ENCODE measurements at places on chromosomes 2 and 18.

DNA sequence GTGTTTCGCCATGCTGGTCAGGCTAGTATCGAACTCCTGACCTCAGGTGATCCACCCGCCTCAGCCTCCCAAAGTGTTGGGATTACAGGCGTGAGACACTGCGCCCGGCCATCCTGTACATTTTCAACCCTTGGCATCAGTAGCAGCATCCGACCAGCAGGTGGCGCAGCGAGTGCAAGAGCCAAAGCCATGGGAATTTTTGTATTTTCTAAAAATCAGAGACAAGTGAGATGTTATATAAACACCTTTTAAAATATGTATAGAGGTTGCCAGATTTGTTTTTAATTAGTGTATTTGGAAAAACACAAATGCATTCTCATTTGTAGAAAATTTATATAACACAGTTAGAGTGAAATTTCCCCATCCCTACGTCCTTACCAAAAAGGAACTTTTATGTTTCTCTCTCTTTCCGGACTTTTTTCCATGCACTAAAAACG lies 36.8 kb downstream of the MOGAT1 start:
- no peak overlapping the region for H3K4me3 ChIP-seq
- peaks cover 16% of the 10 kb centered on the region for H3K4me1 ChIP-seq
- no peak overlapping the region for H3K27ac ChIP-seq
- H3K36me3 ChIP-seq, result no peaks in the 10 kb centered on the region
- no peak for DNase-seq

GRCh38 chr2:124092651-124093050 lies 67.6 kb downstream of the CNTNAP5 start:
- H3K4me3 ChIP-seq, result no peak overlapping the region
- no peaks in the 10 kb centered on the region for H3K36me3 ChIP-seq
- H3K4me1 ChIP-seq, result no peaks in the 10 kb centered on the region
- DNase-seq, result no peak
- no peaks in the 10 kb centered on the region for H3K27me3 ChIP-seq
- H3K27ac ChIP-seq, result no peak overlapping the region

DNA sequence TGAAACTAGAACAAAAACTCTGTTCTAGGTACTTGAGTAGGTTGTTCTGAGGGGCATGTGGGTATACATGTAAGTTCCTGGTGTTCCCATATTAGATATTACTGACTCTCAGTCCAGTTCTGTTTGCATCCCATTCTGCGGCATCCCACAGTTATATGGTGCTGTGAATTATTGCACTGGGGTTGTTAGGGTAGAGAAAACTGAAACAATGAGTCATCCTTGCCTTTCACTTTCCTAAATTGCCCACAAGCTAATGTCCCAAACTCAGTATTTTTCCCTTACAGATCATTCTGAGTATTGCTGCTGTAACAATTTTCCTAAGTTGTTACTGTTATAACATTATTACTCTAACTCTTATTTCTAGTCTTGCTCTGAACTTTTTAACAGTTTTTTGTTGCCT lies 3.0 kb downstream of the WDR75 start:
- no peak overlapping the region for H3K27ac ChIP-seq
- no peak for DNase-seq
- no peaks in the 10 kb centered on the region for H3K27me3 ChIP-seq
- no peaks in the 10 kb centered on the region for H3K36me3 ChIP-seq
- no peak overlapping the region for H3K4me3 ChIP-seq
- peaks cover 39% of the 10 kb centered on the region for H3K4me1 ChIP-seq

DNA sequence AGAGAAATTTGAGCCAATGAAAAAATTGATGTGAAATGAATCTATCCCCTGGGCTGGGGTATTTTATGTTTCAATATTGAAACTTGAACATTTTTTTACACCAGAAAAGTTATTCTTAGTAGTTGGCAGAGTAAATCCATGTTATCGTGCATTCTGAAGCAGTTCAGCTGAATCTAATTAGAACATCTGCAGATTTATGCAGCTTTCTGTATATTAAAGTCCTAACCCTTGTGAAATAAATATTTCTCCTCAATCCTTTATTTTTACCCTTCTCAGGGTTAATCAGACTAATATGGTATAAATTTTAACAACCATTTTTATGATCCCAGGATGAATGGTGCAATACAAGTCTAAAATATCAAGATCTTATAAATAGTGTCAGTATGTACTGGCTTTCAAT lies 69.5 kb downstream of the CDH20 start:
- no peaks in the 10 kb centered on the region for H3K36me3 ChIP-seq
- no peaks in the 10 kb centered on the region for H3K27me3 ChIP-seq
- no peak for DNase-seq

- no peaks in the 10 kb centered on the region for H3K27me3 ChIP-seq
- H3K4me1 ChIP-seq, result no peaks in the 10 kb centered on the region
- H3K27ac ChIP-seq, result no peak overlapping the region
- H3K36me3 ChIP-seq, result no peaks in the 10 kb centered on the region
- H3K4me3 ChIP-seq, result no peak overlapping the region
Observed at GRCh38 chr2:214624166-214624760, 185.2 kb downstream of the BARD1 start.

GRCh38 chr2:38829971-38830370 lies 45.8 kb downstream of the DHX57 start:
- H3K4me3 ChIP-seq, result no peak overlapping the region
- peaks cover 14% of the 10 kb centered on the region for H3K36me3 ChIP-seq
- DNase-seq, result no peak

DNA sequence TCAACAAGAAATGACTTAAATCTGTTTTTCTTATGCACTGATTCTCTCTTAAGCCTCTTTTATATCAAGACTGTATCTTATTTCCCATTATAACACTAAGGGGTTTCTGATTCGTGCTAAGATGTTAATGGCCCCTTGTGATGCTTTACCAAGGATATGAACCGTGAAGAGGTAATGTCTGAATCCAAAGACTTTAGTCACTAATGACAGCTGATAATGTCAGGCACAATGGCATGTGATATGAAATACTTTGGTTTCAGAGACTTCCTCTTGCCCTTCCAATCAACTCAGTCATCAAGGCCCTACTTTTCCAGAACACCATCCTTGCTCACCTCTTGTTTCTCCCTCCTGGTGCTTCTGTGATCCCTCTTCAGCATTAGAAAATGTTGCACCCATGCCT lies 262.8 kb downstream of the KCNE4 start:
- H3K27ac ChIP-seq, result no peak overlapping the region
- no peak overlapping the region for H3K4me3 ChIP-seq
- no peaks in the 10 kb centered on the region for H3K36me3 ChIP-seq
- DNase-seq, result no peak
- H3K4me1 ChIP-seq, result no peaks in the 10 kb centered on the region
- H3K27me3 ChIP-seq, result no peaks in the 10 kb centered on the region

DNA sequence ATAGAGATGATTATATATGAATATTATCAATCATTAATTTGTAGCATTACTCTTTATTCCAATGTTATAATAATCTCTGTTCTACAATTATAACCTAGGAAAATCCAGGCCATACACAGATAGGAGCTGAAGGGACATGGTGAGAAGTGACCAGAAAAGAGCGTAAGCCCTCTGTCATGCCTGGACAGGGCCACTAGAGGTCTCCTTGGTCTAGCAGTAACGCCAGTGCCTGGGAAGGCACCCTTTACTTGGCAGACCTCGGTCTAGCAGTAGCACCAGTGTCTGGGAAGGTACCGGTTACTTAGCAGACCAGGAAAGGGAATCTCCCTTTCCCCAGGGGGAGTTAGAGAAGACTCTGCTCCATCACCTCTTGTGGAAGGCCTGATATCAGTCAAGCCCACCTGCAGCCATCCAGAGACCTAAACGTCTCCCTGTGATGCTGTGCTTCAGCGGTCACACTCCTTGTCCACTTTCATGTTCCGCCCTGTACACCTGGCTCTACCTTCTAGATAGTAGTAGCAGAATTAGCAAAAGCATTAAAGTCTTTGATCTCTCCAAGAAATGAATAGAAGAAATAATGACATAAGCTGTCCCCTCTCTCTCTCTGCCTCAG lies 447.5 kb upstream of the FSIP2 start:
- H3K27ac ChIP-seq, result no peak overlapping the region
- H3K27me3 ChIP-seq, result no peaks in the 10 kb centered on the region
- DNase-seq, result no peak
- no peaks in the 10 kb centered on the region for H3K4me1 ChIP-seq
- no peaks in the 10 kb centered on the region for H3K36me3 ChIP-seq

GRCh38 chr2:170155022-170155722 lies 22.8 kb upstream of the MYO3B start:
- H3K4me3 ChIP-seq, result no peak overlapping the region
- no peaks in the 10 kb centered on the region for H3K36me3 ChIP-seq
- no peak overlapping the region for H3K27ac ChIP-seq
- DNase-seq, result no peak
- H3K27me3 ChIP-seq, result no peaks in the 10 kb centered on the region
- H3K4me1 ChIP-seq, result no peaks in the 10 kb centered on the region

GRCh38 chr18:62539284-62540165 lies 16.7 kb downstream of the ZCCHC2 start:
- no peaks in the 10 kb centered on the region for H3K27me3 ChIP-seq
- no peak overlapping the region for H3K4me3 ChIP-seq
- peaks cover 15% of the 10 kb centered on the region for H3K36me3 ChIP-seq
- peaks cover 12% of the 10 kb centered on the region for H3K4me1 ChIP-seq
- H3K27ac ChIP-seq, result no peak overlapping the region

GRCh38 chr18:3279201-3280185 lies 17.6 kb downstream of the MYL12B start:
- H3K27ac ChIP-seq, result no peak overlapping the region
- no peak for DNase-seq
- H3K27me3 ChIP-seq, result no peaks in the 10 kb centered on the region
- H3K36me3 ChIP-seq, result peaks cover 37% of the 10 kb centered on the region

DNA sequence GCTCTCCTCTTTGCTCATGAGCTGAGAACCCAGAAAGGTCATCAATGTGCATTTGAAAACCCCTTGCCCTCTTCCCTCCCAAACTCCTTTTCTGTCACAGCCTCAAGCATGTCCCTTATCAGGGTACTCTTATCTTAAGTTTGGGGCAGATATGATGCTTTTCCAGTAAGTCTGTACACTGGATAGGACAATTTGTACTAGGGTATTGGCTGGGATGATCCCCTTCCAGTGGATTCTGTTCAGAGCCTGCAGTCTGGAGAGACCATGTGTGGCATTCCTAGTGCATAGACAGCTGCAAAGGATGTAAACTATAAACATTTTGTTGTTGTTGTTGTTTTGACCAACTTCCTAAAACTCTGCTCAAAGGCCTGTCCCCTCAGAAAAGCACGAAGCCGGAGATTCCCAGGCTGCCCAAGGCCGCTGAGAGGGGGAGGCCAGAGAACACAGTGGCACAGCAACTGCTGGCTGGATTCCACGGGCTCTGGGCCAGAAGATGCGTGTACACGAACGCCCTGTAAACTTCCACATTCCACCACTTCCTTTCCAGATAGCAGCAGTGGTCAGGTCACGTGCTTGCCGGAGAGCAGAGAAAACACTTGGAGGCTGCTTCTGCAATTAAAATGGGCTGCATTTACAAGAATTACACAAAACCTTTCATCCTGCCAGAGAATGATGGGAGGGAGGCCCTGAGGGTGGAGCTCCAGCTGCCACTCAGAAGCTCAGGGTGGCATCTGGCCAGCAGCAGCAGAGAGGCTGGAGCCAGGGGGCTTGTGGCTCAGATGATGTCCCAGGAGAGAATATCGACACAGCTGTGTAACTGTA lies 42.1 kb downstream of the BMP10 start:
- H3K27ac ChIP-seq, result peak overlapping the region; percentile 84
- H3K4me1 ChIP-seq, result peaks cover 47% of the 10 kb centered on the region
- H3K4me3 ChIP-seq, result no peak overlapping the region
- H3K27me3 ChIP-seq, result no peaks in the 10 kb centered on the region

- H3K4me3 ChIP-seq, result no peak overlapping the region
- no peaks in the 10 kb centered on the region for H3K4me1 ChIP-seq
- no peaks in the 10 kb centered on the region for H3K27me3 ChIP-seq
- DNase-seq, result no peak
- H3K27ac ChIP-seq, result no peak overlapping the region
Observed at GRCh38 chr2:101657787-101658186, 39.7 kb upstream of the MAP4K4 start.
